Omental fat pad (tissue), 4 donors: ENCODE measurements at places on chromosomes 16 and 17. TPM values are rescaled to one million over a fixed set of nuclear protein-coding genes. Genes with fewer than 3 reads are reported as not detected.
A peak's percentile ranks its signal among the peaks of the same experiment; 100 is the strongest.

GRCh38 chr17:43720311-43721060 is 38.1 kb downstream of the SOST start:
- DNase-seq: peak; percentile 37

- DNase-seq: no peak
Measured at GRCh38 chr17:42387661-42388380, 421 bp downstream of the STAT3 start.

- DNase-seq: no peak
Measured at GRCh38 chr16:2088759-2089358, 41.1 kb downstream of the TSC2 start.

DNA sequence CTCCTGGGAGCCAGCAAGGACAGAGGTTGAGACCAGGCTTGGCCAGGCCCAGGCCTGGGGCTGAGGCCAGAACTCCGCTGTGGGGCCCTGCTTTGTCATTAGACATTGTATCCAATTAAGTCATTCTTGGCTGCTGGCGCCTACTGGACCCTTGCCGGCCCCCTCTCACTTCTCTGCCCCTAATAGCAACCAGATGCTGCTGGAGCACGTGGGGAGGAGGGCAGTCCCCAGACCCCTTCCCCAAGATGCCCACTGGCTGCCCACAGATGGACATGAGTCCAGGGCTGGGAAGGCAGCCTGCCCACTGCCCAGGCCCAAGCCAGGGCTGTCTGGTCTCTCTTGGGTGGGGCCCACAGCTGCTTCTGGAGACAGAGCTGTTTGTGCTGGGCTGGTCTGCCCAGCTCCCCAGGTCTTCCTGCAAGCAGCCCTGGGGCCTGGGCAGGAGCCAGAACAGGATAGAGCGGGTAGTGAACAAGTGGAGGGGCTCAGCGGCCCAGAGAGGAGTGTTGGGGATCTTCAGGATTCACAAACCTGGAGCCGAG is 7.8 kb downstream of the PLXDC1 start:
- no peak for DNase-seq

LDAF1 gene
- 41.2 TPM for total RNA-seq

RAB11FIP4 gene
- total RNA-seq: 5.5 TPM

MYO15B gene
- total RNA-seq: 64.1 TPM
